Activated T-helper 9 cell treated with anti-CD3 and anti-CD28 coated beads, Interleukin-2, amount 50 U/mL, for 16 hours (primary cell): ENCODE measurements at places on chromosomes 5 and 9.

DNA sequence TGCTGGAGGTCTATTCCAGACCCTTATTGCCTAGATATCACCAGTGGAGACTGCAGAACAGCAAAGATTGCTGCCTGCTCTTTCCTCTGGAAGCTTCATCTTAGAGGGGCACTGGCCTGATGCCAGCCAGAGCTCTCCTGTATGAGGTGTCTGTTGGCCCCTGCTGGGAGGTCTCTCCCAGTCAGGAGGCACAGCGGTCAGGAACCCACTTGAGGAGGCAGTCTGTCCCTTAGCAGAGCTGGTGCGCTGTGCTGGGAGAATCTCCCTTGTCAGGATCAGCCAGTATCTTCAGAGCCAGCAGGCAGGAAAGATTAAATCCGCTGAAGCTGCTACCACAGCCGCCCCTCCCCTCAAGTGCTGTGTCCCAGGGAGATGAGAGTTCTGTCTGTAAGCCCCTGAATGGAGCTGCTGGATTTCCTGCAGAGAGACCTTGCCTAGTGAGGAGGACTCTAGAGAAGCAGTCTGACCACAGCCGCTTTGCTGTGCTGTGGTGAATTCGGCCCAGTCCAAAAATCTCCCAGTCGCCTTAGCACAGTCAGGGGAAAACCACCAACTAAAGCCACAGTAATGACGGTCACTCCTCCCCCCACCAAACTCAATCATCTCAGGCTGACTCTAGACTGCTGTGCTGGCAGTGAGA is 124.1 kb downstream of the JAKMIP2 start:
- DNase-seq, result no peak

- DNase-seq, result no peak
Observed at GRCh38 chr9:81456431-81457006, 232.8 kb downstream of the TLE1 start.

- DNase-seq, result peak; percentile 8
Observed at GRCh38 chr9:18442629-18443491, 31.1 kb upstream of the ADAMTSL1 start.

- no peak for DNase-seq
Observed at GRCh38 chr5:126924331-126925033, 105.9 kb downstream of the MARCHF3 start.

- no peak for DNase-seq
Observed at GRCh38 chr9:120066315-120066714, 513.7 kb downstream of the CDK5RAP2 start.

DNA sequence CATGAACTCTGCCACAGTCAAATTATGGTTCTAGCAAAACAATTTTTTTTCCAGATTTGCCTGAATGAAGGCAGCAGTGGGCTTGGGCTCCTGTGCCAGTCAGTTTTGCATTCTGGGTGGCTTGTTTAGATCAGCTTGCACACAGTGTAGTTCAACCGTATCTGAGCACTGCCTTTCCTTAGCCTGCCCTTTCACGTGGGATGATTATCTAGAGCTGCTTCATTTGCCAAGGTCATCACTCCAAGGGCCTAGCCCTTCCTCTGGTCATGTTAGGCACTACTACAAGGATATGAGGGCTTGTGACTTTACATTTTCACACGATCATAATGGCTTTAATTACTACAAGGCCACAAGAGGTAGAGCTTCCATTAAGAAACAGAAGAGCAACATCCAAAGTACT is 150.6 kb upstream of the EFNA5 start:
- DNase-seq, result no peak

GRCh38 chr5:142167458-142167857 is 58.9 kb downstream of the NDFIP1 start:
- no peak for DNase-seq
